Sigmoid colon (tissue), 7 donors: ENCODE measurements at places on chromosomes 7 and 10. TPM values are rescaled to one million over a fixed set of nuclear protein-coding genes. Genes with fewer than 3 reads are reported as not detected.

DNA sequence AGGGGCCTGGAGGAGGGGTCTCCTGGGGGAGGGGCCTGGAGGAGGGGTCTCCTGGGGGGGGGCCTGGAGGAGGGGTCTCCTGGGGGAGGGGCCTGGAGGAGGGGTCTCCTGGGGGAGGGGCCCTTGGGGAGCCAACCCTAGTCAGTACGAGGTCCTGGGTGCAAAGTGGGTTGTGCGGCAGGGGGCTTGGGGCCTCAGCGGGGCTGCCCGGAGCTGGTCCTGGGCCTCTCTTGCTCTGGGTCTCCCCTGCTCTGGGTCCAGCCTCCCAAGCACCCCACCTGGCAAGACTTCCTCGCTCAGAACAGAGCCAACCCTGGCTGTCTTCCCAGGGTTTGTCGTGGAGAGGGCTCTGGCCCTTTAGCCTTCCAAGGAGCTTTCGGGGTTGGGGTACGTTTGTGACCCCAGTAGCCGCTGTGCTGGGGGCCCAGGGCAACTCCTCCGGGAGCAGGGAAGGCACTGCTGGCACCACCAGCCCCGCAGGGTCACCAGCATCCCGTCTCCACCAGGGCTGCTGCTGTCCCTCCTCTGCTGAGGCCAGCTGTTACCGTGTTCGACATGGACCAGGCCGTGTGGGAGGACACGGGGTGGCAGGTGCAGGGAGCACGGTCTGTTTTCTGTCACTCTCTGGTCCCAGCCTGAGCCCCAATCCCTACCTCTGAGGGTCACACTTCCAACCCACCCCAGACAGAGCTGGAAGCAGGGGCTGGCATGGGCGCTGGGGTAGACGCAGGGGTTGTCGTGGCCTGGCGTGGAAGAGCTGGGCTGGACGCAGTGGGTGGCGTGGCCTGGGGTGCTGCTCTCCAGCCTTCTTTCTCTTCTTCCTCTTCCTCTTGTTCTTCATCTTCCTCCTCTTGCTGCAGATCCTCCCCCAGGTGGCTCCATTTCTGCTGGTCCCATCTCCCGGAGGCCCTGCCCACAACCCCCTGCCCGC lies 22.8 kb downstream of the PWWP2B start:
- no peak for DNase-seq
- H3K36me3 ChIP-seq = no peaks in the 10 kb centered on the region
- H3K4me3 ChIP-seq = no peak overlapping the region
- H3K4me1 ChIP-seq = peaks cover 78% of the 10 kb centered on the region
- H3K27me3 ChIP-seq = no peaks in the 10 kb centered on the region

GRCh38 chr10:28254290-28254985 lies 48.4 kb downstream of the MPP7 start:
- H3K27ac ChIP-seq = peak overlapping the region; percentile 57
- H3K4me1 ChIP-seq = peaks cover 54% of the 10 kb centered on the region
- no peaks in the 10 kb centered on the region for H3K27me3 ChIP-seq
- H3K4me3 ChIP-seq = no peak overlapping the region
- peak; percentile 72 for DNase-seq
- H3K36me3 ChIP-seq = no peaks in the 10 kb centered on the region

DNA sequence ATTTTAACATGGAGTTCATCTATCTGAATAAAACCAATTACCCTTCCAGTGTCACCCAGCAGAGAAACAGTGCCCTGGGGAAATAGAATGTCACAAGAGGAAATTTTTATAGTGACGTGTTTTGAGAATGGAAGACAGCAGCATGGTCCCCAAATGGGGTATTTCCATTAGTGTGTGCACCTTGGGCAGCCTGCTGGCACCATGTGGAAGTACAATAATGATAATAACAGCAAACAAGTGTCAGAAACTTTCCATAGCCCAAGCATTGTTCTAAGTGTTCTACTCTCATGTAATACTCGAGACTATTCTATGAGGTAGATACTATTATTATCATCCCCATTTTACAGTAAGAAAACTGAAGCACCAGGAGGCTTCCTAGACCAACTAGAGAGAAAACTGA lies 2.2 kb upstream of the PDE1C start:
- no peaks in the 10 kb centered on the region for H3K36me3 ChIP-seq
- H3K27me3 ChIP-seq = peaks cover 3% of the 10 kb centered on the region
- no peak for DNase-seq
- H3K27ac ChIP-seq = no peak overlapping the region

DNA sequence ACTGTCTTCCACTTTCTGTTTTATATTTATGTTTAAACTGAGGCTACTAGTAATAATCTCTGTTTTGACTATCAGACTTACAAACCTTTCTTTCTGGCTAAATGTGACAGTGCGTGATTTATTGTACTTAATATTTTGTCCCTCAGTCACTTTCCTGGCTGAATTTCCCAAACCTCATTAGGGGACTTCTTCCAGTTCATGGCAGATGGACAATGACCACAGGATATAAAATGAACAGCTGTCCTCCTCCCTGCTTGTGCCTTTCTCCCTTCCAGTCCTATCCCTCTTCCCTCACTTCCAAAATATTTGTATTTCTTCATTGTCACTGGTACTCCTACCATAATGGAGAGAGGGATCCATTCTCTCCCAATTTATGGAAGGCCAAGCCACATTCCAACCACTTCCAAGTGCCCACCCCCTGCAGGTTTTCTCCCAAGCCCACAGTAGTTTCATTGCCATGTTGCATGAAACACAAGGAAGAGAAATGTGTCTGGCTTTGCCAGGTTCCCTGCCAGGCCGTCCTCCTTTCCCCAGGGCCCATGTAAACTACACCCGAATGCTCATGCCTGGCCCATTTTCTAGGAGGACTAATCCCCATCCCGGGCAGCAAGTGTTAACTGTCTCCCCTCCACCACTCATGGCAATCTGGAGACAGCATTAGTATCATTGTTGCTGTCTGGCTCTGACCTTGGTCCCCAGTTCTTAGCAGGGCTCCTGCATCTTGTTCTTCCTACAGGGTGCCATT lies 269.5 kb upstream of the SLC26A5 start:
- no peaks in the 10 kb centered on the region for H3K36me3 ChIP-seq
- no peak overlapping the region for H3K27ac ChIP-seq
- H3K4me1 ChIP-seq = no peaks in the 10 kb centered on the region
- no peak for DNase-seq
- H3K4me3 ChIP-seq = no peak overlapping the region
- no peaks in the 10 kb centered on the region for H3K27me3 ChIP-seq

The ZNF777 gene
- total RNA-seq = 6.6 TPM

The RGR gene
- total RNA-seq = 0.82 TPM

The TLX1 gene
- not detected for total RNA-seq

The RAPGEF5 gene
- total RNA-seq = 13.9 TPM

DNA sequence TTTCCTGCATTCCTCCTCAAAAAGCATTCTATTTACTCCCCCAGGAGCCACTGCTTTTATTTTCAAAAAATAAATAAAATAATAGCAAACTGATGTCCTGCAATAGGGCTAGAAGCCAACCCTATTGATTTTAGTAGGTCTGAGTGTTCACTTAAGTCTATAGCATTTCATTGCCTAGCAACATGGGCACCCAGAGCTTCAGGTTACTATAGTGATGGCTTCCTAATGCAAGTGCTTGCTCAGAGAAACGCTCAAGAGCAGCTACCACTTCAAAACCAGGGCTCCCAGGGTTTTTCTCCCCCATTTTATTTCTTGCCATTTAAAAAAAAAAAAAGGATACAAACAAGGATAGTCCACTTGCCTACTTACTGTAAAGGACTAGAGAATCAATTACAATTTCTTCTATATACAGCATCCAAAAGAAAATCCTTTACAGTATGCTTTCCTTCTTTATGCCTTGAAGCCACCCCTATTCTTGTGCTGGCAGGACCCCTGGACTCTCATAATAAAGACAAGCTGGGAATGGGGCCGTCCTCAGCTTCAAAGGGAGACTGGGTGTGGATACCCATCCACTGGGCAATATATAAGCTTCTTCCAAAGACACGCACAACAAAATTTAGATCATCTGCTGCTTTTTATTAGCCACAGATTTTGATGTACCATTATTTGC lies 133.3 kb downstream of the VPS41 start:
- no peak overlapping the region for H3K4me3 ChIP-seq
- H3K36me3 ChIP-seq = peaks cover 43% of the 10 kb centered on the region
- DNase-seq = no peak
- no peaks in the 10 kb centered on the region for H3K27me3 ChIP-seq

- no peaks in the 10 kb centered on the region for H3K27me3 ChIP-seq
- no peak overlapping the region for H3K4me3 ChIP-seq
- peaks cover 8% of the 10 kb centered on the region for H3K4me1 ChIP-seq
- no peaks in the 10 kb centered on the region for H3K36me3 ChIP-seq
- H3K27ac ChIP-seq = no peak overlapping the region
- DNase-seq = no peak
These were observed 27.6 kb downstream of the NPS start for GRCh38 chr10:127576740-127577161.

DNA sequence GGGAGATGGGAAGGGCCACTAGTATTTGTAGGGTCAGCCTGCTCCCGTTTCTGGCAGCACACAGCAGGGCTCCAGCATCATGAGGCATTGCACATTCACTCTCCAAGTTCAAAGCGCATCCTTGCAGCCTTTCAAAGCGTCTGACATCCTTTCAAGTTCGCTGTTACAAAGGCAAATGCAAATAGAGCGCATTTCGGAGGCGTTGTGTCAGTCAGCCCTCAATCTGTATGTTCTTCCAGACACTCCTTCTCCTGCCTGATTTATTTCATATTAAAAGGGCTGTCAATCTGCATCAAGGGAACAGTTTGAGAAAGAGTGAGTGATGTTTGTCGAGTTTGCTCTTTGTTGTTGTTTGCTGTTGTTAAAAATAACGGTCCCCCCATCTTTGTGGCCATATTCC lies 188.5 kb downstream of the SNX10 start:
- H3K27ac ChIP-seq = no peak overlapping the region
- H3K36me3 ChIP-seq = no peaks in the 10 kb centered on the region
- no peaks in the 10 kb centered on the region for H3K27me3 ChIP-seq
- peaks cover 3% of the 10 kb centered on the region for H3K4me1 ChIP-seq

GRCh38 chr10:133438711-133439273 lies 14.4 kb upstream of the SPRN start:
- H3K4me1 ChIP-seq = no peaks in the 10 kb centered on the region
- no peaks in the 10 kb centered on the region for H3K36me3 ChIP-seq
- no peak overlapping the region for H3K4me3 ChIP-seq
- no peak overlapping the region for H3K27ac ChIP-seq

DNA sequence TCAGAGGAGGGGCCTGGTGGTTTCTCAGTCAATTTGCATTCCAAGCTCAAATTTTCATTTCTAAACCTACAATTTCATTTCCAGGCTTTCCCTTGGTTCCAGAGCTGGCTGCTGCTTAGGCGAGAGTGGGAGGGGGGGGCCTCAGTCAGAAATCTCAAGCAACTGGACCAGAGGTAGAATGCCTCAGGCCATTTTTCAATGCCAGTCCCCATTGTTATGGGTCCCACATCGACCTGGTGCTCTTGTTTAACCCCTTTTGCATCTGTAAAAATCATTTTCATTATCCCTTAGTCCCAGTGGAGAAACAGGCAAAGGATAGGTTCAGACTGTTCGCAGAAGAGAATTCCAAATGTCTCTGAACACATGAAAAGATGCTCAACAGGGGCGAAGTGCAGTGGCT lies 13.5 kb upstream of the BAG3 start:
- no peak overlapping the region for H3K27ac ChIP-seq
- no peak for DNase-seq
- no peaks in the 10 kb centered on the region for H3K4me1 ChIP-seq
- H3K36me3 ChIP-seq = no peaks in the 10 kb centered on the region
- no peaks in the 10 kb centered on the region for H3K27me3 ChIP-seq

- no peak overlapping the region for H3K4me3 ChIP-seq
- peaks cover 28% of the 10 kb centered on the region for H3K4me1 ChIP-seq
- no peaks in the 10 kb centered on the region for H3K36me3 ChIP-seq
- no peak for DNase-seq
- H3K27me3 ChIP-seq = peaks cover 96% of the 10 kb centered on the region
These were observed 6.9 kb upstream of the VGF start for GRCh38 chr7:101172005-101172853.

DNA sequence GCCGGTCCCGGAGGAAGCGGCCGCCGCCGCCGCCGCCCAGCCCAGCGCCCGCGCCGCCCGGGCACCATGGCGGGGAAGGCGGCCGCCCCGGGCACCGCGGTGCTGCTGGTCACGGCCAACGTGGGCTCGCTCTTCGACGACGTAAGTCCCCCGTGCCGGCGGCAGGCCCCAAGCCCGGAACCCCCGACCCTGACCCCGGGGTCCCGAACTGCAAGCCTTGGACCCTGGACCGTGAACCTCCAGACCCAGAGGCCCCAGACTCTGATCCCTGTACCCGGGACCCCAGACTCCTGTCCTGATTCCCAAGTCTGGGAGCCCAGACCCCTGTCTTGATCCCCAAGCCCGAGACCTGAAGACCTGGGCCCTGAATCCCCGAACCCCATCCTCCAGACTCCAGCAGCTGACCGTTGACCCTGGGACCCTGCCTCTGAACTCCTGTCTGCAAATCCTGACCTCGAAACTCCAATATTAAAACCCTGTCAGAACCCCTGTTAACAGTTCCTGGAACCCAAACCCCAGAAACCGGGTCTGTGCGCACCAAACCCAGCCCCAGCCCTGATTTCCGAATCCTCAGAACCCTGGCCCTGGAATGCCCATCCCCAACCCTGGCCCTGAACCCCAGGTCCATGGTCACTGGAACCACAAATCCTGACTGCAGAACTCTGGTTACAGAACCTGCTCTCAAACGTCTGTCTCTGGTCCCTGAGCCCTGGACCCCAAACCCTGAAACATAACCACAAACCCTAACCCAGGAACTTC lies 623 bp downstream of the INPP5A start:
- peaks cover 61% of the 10 kb centered on the region for H3K4me1 ChIP-seq
- H3K4me3 ChIP-seq = peak overlapping the region; percentile 80
- no peaks in the 10 kb centered on the region for H3K27me3 ChIP-seq
- peak overlapping the region; percentile 93 for H3K27ac ChIP-seq
- peak; percentile 80 for DNase-seq

- H3K4me3 ChIP-seq = no peak overlapping the region
- H3K36me3 ChIP-seq = peaks cover 23% of the 10 kb centered on the region
- no peak overlapping the region for H3K27ac ChIP-seq
These were observed 15.8 kb downstream of the SFXN4 start for GRCh38 chr10:119149729-119150128.

DNA sequence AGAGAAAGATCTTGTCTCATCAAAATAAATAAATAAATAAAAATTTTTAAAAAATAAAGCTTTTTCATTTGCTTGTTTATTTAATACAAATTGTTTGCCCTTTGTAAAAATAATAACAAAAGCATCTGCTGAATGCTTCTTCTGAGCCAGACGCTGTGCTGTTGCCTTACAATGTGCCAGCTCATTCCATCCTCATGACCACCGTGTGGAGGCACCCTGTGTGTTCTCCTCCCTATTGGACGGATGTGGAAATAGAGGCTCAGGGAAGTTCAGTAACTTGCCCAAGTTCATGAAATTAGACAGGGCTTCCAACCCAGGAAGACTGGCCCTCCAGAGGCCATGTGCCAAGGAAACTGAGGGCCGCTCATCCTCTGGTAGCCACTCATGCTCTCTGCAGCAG lies 120.6 kb downstream of the SH3PXD2A start:
- H3K36me3 ChIP-seq = no peaks in the 10 kb centered on the region
- H3K27me3 ChIP-seq = no peaks in the 10 kb centered on the region
- no peak overlapping the region for H3K4me3 ChIP-seq

GRCh38 chr10:132793871-132794849 lies 8.2 kb upstream of the NKX6-2 start:
- no peaks in the 10 kb centered on the region for H3K4me1 ChIP-seq
- H3K4me3 ChIP-seq = no peak overlapping the region
- no peak for DNase-seq
- peaks cover 4% of the 10 kb centered on the region for H3K27me3 ChIP-seq

The C10orf62 gene
- not detected for total RNA-seq

The CISD1 gene
- 23.2 TPM for total RNA-seq

The IDI2 gene
- not detected for total RNA-seq
